ENCODE measurements at places on chromosomes 6 and 20.

GRCh38 chr20:58762120-58762519 lies 69.5 kb downstream of the NPEPL1 start:
- no peak for DNase-seq

DNA sequence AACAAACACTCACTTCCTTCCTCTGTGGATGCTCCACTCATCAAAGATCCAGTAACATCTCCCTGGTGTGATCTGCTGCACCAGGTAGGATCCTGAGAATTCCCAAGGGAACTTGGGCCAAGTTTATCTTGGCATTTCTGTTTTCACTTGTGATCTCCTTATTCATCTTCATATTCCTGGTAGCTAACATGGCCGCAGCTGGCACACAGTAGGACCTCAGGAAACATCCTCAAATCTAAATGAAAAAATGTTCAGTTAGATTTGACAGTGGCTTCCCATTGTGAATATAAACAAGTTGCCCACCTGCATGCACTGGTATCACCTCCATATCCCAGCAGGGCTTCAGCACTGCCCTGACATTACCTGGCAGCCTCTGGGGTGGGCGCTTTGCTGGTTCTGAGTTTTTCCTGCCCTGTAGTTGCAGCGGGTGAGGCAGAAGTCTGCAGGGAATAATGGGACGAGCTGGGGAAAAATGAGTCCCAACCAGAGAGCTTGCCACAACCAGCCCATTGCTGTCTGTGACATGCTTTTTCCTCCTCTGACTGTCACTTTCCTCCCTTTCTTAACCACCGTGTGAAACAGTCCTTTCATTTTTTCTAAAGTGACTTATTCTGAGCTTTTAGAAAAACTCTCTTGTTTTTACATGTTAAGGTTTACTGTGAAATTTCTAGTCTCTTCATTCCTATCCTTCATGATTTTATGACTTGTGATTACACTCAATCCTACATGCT lies 9.4 kb upstream of the DSTN start:
- no peak for DNase-seq

GRCh38 chr6:82492134-82492533 lies 128.5 kb downstream of the TPBG start:
- DNase-seq = no peak

DNA sequence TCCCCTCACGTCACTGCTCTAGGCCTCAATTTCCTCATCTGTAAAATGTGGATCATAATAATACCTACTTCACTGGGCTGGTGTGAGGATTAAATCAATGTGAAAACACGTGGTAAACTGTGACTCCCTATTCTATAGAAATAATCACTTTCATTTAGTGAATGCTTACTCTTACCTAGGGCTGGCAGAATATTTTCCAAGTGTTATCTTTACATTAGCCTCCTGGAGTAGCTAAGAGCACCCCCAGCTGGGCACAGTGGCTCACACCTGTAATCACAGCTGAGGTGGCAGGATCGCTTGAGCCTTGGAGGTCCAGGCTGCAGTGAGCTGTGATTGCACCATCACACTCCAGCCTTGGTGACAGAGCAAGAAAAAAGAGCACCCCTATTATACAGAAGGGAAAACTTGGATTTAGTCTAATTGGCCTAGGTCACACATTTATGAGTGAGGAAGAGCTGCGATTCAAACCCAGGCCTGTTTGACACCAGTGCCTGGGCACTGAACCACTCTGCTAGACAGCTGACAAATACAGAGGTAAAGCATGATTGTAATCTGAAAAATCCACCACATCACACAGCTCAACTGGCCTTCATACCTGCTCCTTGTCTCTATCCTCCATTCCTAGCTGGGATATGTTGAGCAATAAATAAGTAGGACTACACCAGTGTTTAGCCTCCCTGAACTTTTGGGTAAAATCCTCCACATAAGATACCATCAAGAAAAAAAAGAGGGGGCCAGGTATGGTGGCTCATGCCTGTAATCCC lies 1.4 kb upstream of the SNTA1 start:
- DNase-seq = no peak

- no peak for DNase-seq
Observed at GRCh38 chr20:47743671-47744070, 41.6 kb downstream of the SULF2 start.

DNA sequence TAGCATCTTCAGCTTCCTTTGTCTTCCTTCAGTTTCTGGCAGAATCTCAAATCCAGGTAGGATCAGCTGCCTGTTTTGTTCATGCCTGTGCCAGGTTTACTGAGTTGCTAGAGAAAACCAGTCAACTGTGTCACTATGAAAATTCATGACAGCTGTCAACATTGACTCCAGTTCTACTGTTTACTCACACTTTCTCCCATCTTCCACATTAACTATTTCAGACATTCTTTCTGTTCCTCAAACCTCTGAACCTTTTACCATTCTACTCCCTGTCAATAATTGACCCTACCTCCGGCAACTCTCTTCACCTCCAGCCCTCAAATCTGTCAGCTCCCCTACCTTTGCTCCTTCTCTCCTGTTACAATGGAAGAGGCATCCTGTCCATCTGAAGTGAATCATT lies 8.5 kb downstream of the ENPP4 start:
- DNase-seq = no peak

DNA sequence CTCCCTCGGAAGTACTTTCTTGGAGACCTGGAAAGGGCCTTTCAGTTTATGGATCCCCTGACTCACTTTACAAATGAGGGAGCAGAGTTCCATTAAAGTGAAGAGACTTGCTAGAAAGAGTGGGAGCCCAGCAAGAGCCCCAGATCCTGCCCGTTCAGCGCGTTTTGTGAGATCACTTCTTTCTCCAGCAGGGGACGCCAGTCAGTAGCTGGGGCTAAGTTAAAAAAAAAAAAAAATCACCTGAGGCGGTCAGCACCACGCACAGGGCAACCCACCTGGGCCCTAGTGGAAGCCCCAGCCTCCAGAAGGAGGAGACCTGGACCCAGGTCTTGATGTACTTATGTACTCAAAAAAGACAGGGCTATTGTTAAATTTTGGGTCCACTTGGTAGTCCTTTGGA lies 274.5 kb upstream of the RNF24 start:
- DNase-seq = no peak

- no peak for DNase-seq
Observed at GRCh38 chr6:150936021-150936555, 70.6 kb downstream of the MTHFD1L start.

GRCh38 chr6:108798670-108799353 lies 49.4 kb upstream of the ARMC2 start:
- DNase-seq = no peak

DNA sequence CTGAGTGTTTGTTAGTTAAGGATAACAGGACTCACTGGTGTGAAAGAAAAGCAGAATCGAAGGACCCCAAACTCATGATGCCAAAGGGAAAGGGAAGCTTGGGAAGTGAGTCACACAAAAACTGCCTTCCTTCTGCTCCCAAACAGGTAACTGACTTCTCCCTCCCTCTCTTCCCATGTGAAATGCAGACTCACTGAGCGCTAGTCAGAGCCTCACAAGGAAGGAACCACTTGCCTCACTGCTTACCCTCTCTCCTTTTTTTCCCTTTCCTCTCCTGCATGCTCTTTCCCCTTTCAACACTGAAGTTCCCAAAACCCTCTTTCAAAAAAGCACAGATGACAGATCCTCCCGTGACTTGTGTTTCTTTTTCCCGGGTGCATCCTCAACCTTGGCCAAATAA lies 56.4 kb downstream of the LYRM4 start:
- DNase-seq = peak; percentile 11

Measured in inflammatory macrophage (primary cell).